ENCODE measurements at places on chromosomes 3 and 15. TPM values are rescaled to one million over a fixed set of nuclear protein-coding genes. Genes with fewer than 3 reads are reported as not detected.

The TSPAN3 gene
- 259 TPM for total RNA-seq

The ASB14 gene
- total RNA-seq, result not detected

The ARNT2 gene
- 57.1 TPM for total RNA-seq

The PLCH1 gene
- 21.4 TPM for total RNA-seq

The ETV5 gene
- total RNA-seq, result 63.4 TPM

The PATL2 gene
- 0.35 TPM for total RNA-seq

The GOLGA6L7 gene
- not detected for total RNA-seq

The CPNE9 gene
- 1.3 TPM for total RNA-seq

The ADIPOQ gene
- not detected for total RNA-seq

The GXYLT2 gene
- total RNA-seq, result 0.82 TPM

The WDR93 gene
- not detected for total RNA-seq

The AHSG gene
- total RNA-seq, result not detected

The CP gene
- total RNA-seq, result 0.42 TPM

The RTP1 gene
- not detected for total RNA-seq

The ATP13A5 gene
- total RNA-seq, result not detected

The SLC2A2 gene
- not detected for total RNA-seq

The PRICKLE2 gene
- total RNA-seq, result 12.9 TPM

The IL12A gene
- total RNA-seq, result 0.54 TPM

The LMOD3 gene
- 4.2 TPM for total RNA-seq

The GOLIM4 gene
- total RNA-seq, result 30.8 TPM

The TERC gene
- 16.2 TPM for total RNA-seq

The HAPLN3 gene
- 2.9 TPM for total RNA-seq

The CHST14 gene
- total RNA-seq, result 32.9 TPM

The ZCWPW2 gene
- total RNA-seq, result 0.30 TPM

The CCR8 gene
- total RNA-seq, result not detected

The TPRG1 gene
- 0.61 TPM for total RNA-seq

The PROK2 gene
- 0.25 TPM for total RNA-seq

The PRR23E gene
- total RNA-seq, result not detected

The NRROS gene
- total RNA-seq, result 0.52 TPM

The KBTBD12 gene
- not detected for total RNA-seq

The NR1I2 gene
- total RNA-seq, result 0.26 TPM

The PAK2 gene
- 96.4 TPM for total RNA-seq

The TRIM71 gene
- 95.2 TPM for total RNA-seq

The ATP8B4 gene
- 0.18 TPM for total RNA-seq

The ARL8B gene
- 34.5 TPM for total RNA-seq
